ENCODE measurements at places on chromosomes 2 and 18.

DNA sequence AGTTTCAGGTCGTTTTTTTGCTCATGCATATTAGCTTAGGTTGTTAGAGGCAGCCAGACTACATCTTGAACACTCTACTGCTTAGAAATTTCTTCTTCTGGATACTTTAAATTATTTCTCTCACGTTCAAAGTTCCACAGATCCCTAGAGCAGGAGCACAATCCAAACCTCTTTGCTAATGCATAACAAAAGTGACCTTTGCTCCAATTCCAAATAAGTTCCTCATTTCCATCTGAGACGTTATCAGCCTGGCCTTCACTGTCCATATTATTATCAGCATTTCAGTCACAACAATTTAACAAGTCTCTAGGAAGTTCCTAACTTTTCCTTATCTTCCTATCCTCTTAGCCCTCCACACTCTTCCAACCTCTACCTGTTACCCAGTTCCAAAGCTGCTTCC lies 50.4 kb upstream of the ERMN start:
- DNase-seq, result no peak

GRCh38 chr18:53698907-53699306 lies 525.6 kb downstream of the MBD2 start:
- peak; percentile 19 for DNase-seq

GRCh38 chr2:128498086-128498485 lies 179.4 kb upstream of the HS6ST1 start:
- no peak for DNase-seq

GRCh38 chr2:78416625-78417300 lies 608.7 kb upstream of the REG3G start:
- DNase-seq, result no peak

- DNase-seq, result no peak
Observed at GRCh38 chr2:75894170-75894569, 183.5 kb upstream of the GCFC2 start.

- DNase-seq, result no peak
Observed at GRCh38 chr2:99153921-99154604, 679 bp downstream of the TSGA10 start.

- no peak for DNase-seq
Observed at GRCh38 chr2:178523596-178524134, 43.4 kb downstream of the PLEKHA3 start.

GRCh38 chr2:60557486-60557864 lies 4.0 kb upstream of the BCL11A start:
- DNase-seq, result no peak

DNA sequence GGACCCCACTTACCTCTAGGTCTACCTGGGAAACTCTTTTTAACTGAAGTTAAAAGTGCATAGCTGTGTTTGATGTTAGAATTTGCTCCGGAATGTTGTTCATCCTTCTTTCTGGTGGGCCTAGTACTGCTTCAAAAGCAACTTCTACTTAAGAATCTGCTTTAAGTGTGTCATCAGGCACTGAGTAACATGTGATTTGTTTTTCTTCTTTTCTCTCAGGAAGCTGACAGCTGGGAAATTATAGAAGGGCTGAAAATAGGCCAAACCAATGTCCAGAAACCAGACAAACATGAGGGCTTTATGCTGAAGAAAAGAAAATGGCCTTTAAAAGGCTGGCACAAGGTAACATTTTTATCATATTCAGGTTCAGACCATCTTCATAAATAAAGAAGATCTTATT lies 122.9 kb downstream of the PRKRA start:
- DNase-seq, result no peak

DNA sequence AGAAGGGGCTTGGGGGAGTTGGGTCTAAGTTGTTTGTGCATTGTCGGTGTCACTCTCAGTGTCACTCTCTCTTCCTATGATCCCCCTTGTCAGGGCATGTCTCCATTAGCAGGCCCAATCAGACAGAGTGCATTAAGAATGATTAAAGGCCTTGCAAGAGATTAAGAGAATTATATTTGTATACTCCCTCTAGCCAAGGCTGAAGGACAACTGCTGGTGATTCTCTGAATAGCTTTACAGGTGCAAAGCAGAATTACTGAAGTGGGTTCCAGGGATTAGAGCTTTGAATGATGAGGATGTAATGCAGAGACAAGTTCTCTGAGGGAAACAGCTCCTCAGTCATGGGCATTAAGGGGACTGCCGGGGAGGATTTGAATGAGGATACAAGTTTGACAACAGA lies 104.8 kb upstream of the LGALSL start:
- DNase-seq, result no peak

GRCh38 chr2:104068665-104069064 lies 785.2 kb upstream of the POU3F3 start:
- DNase-seq, result no peak

GRCh38 chr2:7077660-7078267 lies 160.6 kb downstream of the RNF144A start:
- peak; percentile 61 for DNase-seq

DNA sequence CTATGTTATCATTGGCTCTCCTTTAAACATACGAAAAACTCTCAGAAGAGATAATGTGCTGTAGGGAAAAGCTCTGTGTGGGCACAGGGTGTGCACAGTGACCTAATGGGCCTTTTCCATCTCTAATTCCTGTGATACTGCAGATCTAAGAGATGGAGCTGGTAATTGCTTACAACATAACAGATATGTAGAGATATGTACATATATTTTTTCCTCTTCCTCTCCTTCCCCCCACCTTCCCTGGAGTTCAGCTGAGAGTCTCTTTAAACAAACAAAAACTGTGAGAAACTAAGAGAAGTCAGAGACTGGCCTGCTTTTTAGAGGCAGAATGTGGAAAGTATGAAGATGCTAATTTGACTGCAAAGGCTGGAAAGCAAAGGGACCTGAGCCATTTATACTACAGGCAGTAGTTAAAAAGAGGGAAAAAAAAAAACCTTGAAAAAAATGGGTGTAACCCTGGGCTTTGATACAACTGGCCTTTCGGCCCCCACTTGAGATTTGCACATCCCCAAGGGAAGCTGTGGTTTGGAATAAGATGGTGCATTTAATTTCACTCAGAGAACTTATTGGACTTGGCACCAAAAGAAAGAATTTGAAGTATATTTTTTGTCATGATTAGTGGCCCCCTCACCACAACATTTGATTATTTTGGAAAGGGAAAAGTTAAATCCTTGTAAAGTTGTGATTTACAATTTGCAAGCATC lies 502.2 kb upstream of the ZEB2 start:
- no peak for DNase-seq

- DNase-seq, result no peak
Observed at GRCh38 chr18:48476550-48476917, 62.3 kb upstream of the CTIF start.

DNA sequence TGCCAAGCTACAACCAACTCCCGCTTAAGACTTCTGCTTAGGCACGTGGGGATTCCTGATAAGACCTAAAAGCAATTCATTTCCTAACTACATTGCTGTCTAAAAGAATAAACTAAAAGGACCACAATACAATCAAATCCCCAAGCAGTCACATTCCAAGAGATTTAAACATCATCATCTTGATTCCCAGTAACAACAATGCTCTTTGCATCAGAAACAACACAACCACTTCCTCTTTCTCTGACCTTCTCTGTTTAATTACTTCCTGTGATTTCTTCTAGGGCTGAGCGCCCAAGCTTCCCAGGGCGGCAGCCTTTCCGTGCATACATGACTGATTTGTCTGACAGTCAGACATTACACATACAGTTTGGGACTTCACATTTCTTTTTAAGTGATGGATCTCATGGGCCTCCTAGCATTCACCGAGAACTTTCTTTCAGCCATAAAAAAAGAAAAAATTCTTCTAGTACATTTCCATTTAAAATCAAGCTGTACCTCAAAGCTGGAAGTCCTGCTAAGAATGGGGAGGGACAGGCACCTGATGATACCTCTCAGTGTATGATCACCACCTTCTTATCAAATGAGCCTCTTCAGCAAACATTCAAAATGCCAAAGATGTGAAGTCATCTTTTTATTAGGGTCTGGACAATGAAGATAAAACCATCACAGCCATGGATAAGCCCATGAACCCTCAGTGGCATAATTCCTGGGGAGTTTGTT lies 11.5 kb downstream of the SPRED2 start:
- DNase-seq, result no peak

- DNase-seq, result peak; percentile 92
Observed at GRCh38 chr2:12177455-12178288, 431.2 kb downstream of the LPIN1 start.

DNA sequence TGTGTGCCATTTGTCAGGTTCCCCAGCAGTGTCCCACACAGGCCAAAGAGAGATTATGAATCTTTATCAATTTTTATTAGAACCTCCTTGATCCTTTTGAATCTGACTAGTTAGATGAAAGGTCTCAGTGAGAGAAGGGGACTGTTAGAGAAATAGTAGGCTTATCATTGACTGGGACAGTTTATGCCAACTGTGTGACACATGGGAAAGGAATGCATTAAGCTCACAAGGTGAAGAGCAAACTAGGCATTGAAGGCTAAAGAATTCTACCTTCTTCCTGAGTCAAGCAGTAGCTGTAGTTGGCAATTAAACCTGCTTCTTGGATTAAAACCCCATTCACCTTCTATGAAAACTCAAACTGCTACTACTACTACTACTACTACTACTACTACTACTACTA lies 389.6 kb upstream of the CDH19 start:
- DNase-seq, result no peak

DNA sequence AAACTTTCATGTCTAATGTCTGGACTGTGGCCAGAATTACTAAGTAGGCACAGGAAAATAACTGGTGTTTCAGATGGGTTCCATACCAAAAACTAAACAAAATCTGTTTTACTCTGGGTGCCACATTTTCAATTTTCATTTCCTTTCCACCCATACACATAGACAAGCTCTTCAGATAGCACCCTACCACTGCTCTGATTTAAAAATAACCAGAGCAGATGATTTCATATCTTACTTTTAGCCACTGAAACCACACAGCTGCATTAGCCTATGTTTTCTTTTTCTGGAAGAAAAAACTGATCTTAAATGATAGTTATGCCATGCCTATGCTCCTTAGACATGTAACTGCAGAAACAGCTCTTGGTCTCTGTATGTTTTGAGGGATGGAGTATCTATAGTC lies 647.6 kb downstream of the CPS1 start:
- DNase-seq, result no peak

DNA sequence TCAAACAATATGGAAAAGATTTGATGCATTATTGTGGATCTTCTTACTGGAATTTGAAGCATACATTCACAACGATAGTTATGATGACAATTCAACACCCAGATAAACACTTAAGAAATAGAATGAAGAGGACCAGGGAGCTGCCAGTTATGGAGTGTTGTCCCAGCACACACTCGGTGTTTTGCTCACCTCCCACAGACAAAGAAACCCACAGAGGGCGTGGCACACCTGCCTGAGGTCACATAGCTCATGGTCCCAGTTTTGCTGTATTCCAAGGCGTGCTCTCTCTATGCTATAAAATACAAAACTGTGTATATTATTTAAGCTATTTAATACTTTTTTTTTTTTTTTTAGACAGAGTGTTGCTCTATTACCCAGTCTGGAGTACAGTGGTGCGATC lies 31.1 kb downstream of the EFR3B start:
- DNase-seq, result no peak

GRCh38 chr2:176328149-176328548 lies 58.9 kb downstream of the MTX2 start:
- DNase-seq, result no peak

GRCh38 chr2:213098612-213099011 lies 52.8 kb downstream of the IKZF2 start:
- no peak for DNase-seq

DNA sequence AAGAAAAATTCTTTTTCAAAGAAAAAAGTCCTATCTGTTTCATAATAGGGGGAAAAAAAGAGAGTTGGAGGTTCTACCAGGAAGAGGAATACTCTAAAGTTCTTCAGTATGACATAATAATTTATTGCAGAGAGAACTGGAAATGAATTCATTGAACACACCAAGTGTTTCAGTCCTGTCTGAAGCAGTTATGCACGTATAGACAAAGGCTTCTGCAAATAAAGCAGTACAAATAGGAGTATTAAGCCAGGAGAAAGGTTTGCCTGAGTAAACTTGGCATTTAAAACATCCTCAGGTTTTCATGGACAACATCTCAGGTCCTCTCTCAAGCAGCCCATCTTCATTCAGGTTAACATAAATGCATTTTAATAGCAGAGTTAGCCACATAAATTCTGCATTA lies 141.6 kb downstream of the CCDC148 start:
- no peak for DNase-seq

DNA sequence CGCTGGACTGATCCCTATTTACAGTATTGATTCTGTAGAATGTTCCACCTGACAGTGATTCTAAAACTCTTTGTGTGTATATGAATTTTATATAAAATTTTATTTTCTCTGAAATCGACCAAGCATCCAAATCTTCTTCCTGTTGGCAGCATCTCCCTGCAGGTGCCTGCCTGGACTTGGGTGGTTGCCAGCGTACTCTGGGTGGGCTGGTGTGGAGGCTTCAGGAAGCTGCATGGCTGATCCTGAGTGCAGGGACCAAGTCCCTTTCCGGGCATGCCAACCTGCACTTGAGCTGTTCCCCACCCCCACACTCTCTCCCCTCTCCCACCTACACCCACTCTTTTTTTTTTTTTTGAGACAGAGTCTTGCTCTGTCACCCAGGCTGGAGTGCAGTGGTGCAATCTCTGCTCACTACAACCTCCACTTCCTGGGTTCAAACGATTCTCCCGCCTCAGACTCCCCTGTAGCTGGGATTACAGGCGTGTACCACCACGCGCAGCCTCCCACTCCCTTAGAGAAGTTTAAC lies 53.2 kb upstream of the ALKAL2 start:
- no peak for DNase-seq

GRCh38 chr2:212640428-212640827 lies 101.8 kb upstream of the ERBB4 start:
- DNase-seq, result no peak

DNA sequence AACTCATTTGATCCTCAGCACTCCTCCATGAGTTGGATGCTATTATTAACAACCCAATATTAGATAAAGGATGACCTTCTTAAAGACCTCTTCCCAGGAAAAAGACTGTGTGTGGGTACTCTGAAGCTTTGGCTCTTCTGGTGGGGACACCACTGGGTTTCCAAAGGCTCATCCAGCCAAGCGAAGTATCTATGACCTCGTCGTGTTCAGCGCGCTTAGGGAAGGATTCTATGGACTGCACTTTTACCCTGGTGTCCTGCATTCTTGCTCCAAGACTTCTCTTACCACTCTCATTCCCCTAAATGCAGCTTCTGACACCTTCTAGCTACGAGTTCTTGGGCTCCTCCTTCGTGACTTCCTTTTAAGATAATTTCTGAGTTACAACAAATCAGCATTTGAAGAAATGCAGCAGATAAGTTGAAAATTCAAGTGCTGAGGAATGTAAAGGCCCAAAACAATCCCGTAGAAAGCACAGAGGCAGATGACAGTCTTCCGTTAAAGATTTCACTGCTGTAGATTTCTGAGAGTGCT lies 673 bp upstream of the HNMT start:
- no peak for DNase-seq

Measured in femur (tissue), 1 donor.